Stimulated activated CD8-positive, alpha-beta memory T cell treated with anti-CD3 and anti-CD28 coated beads, Interleukin-15, amount 100 ng/mL, for 1 hour (primary cell): ENCODE measurements at places on chromosomes 6 and 20.

DNA sequence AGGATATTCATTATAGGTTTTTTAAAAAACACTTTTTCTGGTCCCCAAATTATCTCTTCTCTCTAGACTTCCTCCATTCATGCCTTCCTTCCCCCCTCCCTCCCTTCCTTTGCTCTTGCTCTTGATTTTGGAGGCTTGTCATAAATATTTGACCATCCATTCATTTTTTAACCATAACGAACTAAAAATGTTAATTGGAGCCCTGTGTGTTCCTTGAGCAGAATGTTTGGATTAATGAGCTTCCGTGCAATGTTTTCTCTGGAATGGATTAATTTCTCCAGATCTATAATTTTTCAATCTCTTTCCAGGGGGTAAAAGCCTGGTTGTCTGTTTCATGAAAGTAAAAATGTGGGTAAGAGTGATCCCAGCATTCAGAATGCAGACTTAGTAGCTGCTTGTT lies 155.5 kb downstream of the ESR1 start:
- DNase-seq = no peak

- DNase-seq = no peak
These were observed 70.0 kb upstream of the CD2AP start for GRCh38 chr6:47407300-47408281.

DNA sequence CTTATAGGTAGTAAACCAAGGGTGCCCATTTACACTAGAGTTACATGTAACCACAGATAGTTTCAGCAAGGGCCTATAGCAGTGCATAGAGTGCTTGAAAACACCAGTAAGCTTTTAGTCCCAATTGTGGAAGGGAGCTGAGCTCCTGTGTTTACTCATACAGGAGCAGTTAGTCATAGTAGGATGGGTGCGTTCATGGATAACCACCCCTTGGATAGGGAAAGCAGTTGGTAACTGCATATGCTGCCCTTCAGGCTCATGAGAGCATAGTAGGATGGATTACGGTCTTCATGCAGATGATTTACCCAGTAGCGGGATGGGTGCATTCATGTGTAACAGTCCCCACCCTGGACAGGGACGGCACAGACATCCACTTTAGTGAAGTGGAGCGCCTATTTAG lies 45.1 kb downstream of the OR2B6 start:
- DNase-seq = no peak

DNA sequence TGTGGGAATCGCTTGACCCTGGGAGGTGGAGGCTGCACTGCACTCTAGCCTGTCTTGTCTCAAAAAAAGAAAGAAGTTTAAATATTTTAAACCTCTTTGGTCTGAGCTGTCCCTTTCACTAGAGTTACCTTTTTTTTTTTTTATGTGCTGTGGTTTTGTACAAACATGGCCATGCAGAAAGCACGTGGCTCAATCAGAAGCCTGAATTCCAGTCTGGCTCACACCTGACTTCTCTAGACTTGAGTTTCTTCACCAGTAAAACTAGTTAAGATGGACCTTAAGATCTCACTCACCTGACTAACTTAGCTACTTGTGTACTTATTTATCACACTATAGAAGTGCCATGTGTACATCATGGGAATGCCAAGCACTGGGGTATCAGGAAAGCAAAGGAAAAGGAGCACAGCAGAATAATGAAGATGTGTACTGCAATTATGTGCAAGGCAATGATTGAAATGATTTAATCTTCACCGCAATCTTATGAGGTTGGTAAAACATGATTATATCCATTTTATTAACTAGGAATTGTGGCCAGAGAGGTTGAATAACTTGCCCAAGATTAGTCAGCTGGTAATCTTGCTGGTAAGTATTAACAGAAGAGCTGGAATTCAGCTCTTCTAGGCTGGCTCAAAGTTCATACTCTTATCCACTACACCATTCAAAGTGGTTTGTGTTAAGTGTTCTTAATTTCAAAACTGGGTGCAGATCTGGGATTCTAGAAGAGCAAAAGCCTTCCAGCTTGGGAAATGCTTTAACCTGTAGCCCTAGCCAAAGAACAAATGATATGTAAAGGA lies 10.7 kb downstream of the HMGN3 start:
- DNase-seq = no peak

- DNase-seq = peak; percentile 79
These were observed 89.1 kb downstream of the NCR2 start for GRCh38 chr6:41424370-41425058.

DNA sequence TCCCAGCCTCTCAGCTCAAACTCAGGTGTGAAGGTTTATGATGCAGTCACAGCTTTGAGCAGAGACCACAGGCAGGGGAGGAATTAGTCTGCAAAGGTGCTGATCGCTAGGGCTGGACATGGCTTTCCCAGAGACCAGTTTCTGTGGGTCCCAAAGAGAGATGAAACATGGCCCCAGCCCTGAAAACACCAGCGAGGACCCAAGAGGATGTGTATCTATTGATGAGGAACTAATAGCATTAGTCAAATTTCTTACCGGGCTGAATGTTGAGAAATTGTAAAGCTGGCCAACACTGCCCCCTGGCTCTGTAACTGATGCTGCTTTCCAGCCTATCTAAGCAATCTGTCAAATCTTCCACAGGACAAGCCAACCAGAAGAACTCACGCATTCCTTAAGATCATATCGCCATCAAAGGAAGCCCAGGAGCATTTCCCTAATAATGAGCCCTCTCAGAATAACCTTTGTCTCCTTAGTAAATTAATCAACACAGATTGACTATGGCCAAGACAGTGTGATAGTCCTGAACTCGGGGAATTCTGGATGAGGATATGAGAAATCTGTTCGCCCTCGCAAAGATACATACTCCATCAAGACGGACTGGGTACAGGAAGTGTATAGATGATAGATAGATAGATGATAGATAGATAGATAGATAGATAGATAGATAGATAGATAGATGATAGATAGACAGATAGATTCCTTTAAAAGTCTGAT lies 7.8 kb upstream of the ACSS1 start:
- peak; percentile 42 for DNase-seq

GRCh38 chr6:125259354-125259736 lies 42.4 kb downstream of the HDDC2 start:
- DNase-seq = no peak

- DNase-seq = no peak
These were observed 16.1 kb upstream of the SLC17A3 start for GRCh38 chr6:25889877-25890853.

DNA sequence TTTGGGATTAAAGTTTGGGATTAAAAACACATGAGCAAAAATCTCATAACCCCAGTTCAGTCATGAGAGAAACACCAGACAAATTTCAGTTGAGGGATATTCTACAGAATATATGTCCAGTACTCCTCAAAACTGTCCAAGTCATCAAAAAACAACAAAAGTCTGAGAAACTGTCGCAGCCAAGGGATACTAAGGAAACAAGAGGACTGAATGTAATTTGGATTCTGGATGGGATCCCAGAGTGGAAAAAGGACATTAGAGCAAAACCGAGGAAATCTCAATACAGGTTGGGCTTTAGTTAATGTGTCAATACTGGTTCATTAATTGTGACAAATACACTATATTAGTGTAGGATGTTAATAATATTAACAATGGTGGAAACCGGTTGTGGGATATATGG lies 219.3 kb downstream of the BCKDHB start:
- DNase-seq = no peak

DNA sequence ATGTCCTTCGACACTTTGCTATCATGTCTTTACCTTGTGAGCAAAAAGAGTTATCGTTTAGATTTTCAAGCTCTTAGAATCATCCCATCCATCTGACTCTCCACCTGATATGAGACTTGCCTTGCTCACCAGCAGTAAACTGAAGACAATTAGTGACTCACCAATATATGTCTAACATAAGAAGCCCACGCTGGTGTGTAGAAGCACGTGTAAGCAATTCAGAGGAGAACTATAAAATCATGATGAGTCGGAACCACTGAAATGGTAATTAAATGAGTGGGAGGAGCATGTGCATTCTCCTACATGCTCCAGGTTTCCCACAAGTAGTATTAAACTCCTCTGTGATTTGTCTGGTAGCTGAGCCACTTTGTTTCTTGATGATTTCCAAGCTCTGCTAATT lies 181.6 kb upstream of the RNF217 start:
- DNase-seq = no peak

GRCh38 chr20:50099113-50099512 lies 13.8 kb downstream of the UBE2V1 start:
- DNase-seq = no peak

DNA sequence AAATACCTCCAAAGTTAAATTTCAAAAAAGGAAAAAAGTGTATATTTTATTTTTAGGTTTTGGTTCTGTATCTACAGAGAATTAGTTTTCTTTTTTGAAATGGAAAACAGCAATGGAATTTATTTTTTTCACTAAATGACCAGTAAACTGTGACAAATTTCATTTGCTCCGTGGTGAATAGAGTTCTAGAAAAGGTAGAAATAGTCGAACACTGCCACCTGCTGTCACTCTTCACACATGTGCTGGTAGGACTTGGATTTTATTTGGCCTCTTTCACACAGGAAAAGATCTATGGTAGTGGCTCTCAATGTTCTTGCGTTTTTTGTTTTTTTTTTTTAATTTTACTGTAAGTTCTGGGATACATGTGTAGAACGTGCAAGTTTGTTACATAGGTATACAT lies 312.5 kb downstream of the EYA4 start:
- no peak for DNase-seq

DNA sequence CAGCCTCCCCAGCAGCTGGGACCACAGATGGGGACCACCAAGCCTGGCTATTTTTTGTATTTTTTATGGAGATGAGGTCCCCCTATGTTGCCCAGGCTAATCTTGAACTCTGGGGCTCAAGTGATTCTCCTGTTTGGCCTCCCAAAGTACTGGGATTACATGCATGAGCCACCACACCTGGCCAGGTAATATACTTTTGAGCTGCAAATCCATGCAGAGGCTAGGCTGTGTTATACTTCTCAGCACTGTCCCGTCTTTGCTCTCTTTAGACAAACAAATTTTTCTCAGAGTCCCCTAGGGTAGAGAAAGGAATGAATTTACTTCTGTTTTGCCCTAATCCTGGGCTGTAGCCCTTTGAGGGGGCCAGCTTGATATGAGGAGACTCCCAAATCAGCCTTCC lies 13.4 kb upstream of the SCAF8 start:
- DNase-seq = no peak

- no peak for DNase-seq
These were observed 36.3 kb downstream of the GSTA2 start for GRCh38 chr6:52726741-52727535.

DNA sequence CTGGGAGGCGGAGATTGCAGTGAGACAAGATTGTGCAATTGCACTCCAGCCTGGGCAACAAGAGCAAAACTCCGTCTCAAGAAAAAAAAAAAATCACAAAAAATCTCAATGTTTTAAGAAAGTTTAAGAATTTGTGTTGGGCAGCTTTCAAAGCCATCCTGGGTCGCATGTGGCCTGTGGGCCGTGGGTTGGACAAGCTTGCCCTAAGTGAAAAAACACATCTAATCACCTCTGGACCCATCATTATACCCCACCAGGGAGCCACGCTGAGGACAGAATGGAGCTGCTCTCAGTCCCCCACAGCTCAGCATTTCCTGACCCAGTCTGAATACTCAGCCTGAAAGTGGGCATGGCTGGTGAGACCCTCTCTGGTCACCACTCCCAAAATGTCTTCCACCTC lies 129.3 kb downstream of the PRND start:
- DNase-seq = no peak

- no peak for DNase-seq
These were observed 261.2 kb upstream of the PLCB4 start for GRCh38 chr20:8807480-8808201.

DNA sequence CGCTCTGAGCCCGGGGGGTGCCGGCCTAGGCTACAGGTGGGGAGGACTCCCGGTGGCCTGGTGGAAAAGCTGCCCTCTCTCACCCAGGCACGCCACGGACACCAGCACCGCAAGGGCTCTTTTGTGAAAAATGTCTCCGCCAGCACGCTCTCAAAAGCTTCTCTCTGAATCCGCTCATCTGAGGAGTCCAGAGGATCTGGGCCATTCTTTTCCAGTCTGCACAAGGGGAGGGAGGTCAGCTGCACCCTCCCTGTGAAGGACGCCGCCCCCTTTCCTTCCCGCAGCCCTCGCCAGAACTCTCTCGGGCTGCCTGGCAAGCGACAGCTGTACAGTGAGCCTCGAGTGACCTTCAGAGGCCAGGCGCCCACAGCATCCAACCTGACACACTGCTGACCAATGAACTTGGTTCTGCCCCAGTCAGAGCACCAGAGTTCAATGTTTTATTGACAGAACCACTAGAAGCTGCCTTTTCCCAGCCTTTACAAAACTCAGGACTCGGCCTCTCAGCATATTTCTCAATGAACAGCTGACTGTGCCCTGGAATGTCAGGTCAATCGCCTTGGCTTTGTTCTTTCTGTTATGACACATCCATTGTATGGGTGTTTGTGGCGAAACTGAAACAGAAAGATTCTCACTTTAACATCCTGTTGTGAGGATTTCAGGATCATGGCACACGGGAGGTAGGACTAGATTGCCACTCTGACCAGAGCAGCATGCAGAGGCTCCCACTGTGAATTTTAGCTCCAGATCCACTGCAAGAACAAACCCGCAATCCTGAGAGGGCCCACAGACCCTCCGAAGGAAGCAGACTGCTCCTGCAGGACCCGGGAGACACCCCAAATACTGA lies 26.7 kb downstream of the SERPINB9 start:
- DNase-seq = no peak

GRCh38 chr6:25062070-25062811 lies 126.5 kb upstream of the RIPOR2 start:
- DNase-seq = no peak
